CD4-positive, alpha-beta T cell (primary cell): ENCODE measurements at places on chromosomes 7 and 10.
A peak's percentile ranks its signal among the peaks of the same experiment; 100 is the strongest.

- DNase-seq, result peak; percentile 13
Observed at GRCh38 chr7:41940760-41941343, 238.0 kb upstream of the INHBA start.

DNA sequence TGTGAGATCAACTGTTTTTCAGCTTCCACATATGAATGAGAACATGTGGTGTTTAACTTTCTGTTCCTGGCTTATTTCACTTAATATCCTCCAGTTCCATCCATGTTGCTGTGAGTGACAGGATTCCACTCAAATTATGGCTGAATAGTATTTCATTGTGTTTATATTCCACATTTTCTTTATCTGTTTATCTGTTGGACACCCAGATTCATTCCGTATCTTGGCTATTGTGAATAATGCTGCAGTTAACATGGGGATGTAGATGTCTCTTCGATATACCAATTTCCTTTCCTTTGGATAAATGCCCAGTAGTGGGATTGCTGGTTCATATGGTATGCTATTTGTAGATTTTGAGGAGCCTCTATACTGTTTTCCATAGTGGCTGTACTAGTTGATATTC lies 47.9 kb downstream of the GALNT11 start:
- no peak for DNase-seq

DNA sequence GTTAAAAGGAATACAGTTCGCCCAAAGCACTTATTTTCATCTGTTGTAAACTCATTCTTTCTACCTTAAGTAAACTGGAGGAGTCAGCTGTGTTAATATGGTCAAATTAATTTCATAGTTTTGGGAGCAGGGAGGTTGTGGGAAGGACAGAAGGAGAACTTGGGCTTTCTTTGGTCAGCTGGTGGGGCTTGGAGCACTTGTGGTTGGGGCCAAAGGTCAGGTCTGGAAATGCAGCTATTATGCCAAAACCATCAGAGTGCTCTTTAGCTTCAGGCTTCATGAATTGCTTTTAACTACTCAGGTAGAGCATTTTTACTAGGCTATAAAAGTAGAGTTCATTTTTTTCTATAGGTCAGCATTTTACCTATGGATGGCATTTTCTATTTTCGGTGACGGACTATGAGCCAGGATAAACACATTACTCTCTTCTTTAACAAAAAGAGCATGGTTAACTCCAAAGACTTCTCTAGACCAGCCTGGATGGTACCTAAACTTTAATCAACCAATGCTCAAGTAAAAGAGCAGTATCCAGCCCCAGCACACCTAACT lies 30.0 kb downstream of the STEAP4 start:
- DNase-seq, result no peak

- no peak for DNase-seq
Observed at GRCh38 chr7:101740981-101741725, 76.3 kb upstream of the CUX1 start.

DNA sequence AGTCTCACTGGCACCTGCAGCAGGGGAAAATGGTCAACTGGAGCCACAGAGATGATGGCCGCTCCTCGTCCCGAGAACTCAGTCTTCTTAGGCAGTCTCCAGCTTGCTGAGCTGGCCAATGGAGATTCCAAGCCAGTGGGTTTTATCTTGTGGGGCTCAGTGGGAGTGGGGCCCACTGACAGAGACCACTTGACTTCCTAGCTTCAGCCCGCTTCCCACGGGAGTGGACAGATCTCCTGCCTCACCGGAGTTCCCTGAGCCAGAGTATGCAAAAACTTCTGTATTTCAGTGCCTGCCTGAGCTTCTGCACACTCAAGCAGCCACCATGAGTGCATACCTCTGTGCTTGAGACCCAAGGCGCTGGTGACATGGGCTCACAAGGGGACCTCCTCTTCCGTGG lies 105.8 kb downstream of the ZWINT start:
- no peak for DNase-seq

DNA sequence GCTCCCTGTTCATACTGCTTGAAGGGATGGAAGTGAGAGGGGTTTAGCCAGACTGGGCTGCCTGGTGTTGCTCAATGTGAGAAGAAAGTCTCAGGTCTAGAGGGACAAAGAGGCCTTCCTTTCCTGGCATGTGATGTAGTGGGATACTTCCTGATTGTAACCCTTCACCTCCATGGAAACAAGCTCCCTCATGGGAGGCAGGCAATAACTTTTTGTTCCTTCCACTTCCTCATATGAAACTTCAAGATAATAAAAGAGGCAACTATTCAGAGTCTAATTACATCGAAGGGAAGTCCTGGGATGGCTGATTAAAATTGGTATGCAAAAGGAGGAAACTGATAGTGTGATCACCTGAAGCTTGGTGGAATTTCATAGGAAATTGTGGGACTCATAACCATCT lies 84.1 kb upstream of the ETV1 start:
- no peak for DNase-seq

DNA sequence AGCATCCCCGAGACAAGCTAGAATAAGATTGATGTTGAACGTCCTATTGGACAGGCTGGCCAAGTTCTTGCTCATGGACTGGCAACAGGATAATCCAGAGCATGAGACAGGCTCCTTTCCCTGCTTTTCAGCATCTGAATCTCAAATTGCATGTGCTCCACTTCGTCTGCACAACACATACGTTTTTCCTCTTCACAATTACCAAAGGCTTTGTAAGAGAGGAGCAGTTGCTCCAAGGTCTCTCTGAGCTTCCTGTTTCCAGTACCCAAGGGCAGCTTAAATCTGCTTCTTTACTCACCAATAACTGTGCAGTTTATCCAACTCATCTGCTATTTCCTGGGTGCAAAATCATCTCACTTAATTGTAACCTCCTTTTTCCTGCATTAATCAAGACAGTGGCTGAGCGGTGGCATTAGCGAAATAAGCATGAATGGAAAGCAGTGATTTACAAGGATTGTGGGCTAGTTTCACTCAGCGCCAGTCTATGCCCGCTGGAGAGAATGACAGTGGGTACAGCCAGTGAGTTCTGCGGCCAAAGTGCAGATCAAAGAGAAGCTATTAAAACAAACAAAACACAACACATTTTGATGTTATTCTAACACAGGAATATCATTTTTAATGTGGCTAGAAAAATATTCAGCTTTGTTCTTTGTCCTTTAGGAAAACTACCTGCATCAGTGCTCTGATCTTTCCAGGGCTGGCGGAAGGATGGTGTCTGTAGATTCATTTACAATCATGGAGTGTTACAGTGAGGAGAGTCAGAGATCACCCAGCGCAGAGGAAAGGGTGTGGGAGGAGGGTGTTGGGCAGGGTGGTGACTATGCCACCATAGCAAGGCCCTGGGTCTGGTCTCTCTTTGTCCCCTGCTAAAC lies 79.8 kb downstream of the CHN2 start:
- no peak for DNase-seq

GRCh38 chr7:111958896-111959295 lies 247.3 kb downstream of the DOCK4 start:
- DNase-seq, result no peak

DNA sequence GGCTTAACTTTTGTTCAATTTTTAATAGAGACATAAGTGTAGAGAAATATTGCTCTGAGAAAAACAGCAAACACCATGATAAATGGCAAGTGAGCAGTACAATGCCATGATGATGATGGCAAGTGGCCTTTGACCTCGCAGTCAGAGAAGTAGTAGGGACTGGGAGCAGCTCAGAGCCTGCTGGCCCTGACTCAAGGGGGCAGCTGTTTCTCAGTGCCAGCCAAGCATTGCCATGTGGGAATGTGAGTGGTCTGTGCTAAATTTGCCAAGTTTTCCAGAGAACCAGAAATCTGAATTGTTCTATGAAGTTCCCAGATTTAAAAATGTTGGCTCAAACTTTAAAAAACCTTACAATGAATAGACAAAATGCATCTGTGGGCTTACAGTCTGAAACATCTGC lies 187.9 kb downstream of the BICC1 start:
- no peak for DNase-seq

GRCh38 chr7:105269397-105269796 lies 119.3 kb downstream of the SRPK2 start:
- no peak for DNase-seq

DNA sequence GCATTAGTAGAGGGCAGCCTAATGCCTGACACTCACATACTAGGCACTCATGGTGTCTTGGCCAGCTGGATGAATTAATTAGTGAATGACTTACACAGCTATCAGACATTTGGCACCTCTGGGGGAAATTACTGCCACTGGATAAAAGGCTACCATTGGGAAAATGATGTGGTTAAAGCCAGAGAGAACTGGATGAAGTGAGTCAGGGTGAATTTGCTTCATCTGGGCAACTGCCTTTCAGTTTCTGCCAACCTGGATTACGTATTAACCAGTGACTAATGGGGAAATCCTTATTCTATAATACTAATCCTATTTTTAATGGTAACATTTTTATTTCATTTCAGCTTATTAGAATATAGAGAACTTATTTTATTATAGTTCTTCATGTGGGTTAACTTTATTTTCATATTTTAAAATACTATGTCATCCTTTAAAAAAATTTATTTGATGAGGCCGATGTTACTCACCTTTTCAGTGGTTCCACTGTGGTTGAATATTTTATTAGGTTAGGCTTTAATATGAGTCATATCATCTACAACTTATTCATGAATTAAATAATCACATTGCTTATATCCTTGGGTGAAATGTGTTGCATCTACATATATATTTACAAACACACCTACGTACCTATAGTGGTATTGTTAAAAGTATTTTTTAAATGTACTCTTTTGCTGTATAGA lies 85.6 kb upstream of the CAPZA2 start:
- no peak for DNase-seq

- DNase-seq, result no peak
Observed at GRCh38 chr7:129188892-129189660, 643 bp downstream of the SMO start.

GRCh38 chr10:66929375-66929774 lies 3.5 kb downstream of the LRRTM3 start:
- DNase-seq, result no peak

DNA sequence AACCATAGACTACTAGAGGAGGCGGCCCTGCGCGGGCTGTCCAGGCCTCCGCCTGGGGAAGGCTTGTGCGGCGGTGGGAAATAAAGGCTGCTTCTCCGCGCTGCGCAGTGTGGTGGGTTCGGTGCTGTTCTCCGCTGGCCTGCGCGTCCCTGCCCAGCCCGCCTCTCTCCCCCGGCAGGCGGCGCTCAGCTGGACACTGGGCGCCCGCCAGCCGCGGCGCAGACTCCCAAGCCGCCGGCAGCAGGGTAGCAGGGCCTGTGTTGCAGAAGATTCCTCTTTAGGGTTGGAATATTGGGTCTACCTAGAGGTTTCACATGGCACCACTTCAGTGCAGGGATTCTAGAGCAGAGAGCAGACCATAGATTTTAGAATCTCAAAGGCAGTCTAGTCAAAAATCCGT lies 66.1 kb upstream of the ZPBP start:
- DNase-seq, result no peak

DNA sequence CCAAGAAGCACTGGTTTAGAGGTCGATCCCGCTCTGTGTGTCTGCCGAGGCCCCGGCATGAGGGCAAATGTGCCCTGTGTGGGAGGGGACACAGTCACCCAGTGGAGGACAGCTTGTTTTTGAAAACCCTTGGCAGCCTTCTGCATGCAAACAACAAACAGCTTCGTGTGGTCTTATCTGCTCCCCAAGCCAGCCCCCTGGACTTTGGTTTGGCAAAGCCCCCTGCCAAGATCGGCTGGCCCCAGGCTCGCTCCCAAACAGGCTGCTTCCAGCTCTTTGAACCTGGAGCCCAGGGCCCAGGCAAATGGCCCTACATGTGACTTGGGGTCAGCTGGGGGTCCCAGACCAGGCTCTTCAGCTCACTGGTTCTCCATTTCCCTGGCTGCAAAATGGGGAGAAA lies 2.9 kb downstream of the ELN start:
- no peak for DNase-seq

GRCh38 chr7:77757589-77757988 lies 40.6 kb downstream of the TMEM60 start:
- DNase-seq, result no peak

DNA sequence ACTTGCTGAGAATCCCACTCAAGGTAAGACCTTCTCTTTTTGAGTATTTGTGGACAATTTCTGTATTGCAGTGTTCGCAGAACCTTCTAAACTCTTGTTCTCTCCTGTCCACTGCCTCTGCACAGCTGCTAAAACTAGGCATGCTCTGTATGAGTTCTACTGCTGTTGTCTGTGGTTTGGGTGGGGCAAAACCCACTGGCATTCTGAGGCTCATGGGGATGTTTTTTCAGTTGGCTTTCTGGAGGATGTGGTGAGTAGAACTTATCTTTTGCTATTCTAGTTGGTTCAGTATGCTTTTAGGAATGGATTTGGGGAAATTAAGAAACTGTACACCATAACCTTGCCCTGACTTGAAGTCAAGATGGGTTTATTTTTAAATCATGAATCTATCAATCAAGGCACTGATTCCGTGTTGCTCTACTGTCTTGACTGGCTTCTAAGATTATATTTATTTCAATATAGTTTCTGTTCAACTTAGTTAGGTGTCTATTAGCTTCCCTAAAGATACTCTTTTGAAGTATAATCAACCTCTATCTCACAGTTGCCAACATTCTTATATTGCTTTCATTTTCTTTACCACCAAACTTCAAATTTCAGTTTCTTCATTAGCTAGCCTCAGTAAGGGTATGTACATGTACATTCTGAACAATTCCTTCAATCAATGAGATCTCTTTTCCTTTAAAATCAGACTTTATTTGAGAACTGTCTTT lies 25.0 kb upstream of the C1GALT1 start:
- peak; percentile 92 for DNase-seq

DNA sequence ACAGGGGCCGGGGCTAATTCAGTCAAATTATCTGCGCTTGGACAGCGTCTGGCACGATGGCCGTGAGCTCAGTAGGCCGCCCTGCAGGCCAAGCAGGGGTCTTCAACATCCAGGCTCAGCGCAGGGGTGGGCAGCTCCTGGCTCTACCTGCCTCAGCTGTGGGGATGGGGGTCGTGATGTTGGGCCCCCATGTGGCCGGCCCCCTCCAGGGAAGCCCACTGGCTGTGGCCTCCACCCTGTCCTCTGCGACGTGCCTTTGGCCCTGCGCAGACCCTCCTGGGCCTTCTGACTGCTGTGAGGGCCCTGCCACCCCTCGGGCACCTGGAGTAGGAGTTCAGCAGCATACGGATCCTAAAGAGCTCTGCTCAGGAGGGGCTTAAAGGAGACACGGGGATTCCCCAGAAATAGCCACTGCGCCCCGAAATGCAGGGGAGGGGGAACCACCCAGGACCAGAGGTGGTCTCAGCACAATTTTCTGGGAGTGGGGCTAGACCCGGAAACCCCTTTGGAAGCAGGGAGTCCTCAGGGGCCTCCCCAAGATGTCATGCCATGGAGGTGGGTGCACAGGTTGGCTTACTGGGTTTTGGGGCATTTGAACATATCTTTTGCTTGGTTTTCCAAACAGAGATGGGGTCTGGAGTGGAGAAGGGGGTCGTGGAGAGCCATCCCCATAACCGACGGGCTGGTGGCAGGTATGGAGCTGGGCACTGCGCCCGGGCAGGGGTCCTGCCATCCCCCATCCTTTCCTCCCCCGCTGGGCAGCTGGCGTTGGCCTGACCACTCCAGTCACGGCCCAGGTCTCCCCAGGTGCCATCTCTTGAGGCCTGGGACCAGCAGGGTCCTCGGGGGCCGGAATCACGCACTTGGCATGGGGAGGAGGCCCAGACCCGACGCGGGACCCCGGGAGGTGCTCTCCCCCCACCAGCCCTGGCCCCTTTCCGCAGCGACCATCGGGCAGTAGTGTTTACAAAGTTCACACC lies 4.0 kb upstream of the ADAP1 start:
- no peak for DNase-seq
